Hypothalamus (tissue), 51 donors: ENCODE measurements at places on chromosomes 1 and 21.

GRCh38 chr1:112464501-112464900 lies 44.3 kb upstream of the WNT2B start:
- no peak for DNase-seq

DNA sequence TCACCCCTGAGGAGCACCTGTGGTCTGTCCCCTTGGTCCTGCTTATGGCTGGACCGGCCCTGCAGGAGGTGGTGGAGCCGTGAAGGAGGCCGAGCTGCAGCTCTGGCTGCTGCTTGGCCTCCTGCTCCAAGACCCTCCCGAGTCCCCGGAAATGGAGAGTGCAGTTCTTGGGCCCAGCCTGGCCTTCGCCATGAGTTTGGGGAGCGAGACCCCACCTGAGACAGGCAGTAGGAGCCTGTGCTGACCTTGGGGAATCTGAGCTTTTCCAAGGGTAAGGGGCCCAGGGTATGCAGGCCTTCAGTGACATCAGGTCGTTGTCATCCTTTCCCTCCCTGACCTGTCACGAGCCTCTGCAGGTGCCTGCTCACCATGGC lies 14.1 kb downstream of the TMEM201 start:
- DNase-seq = no peak

- DNase-seq = no peak
Measured at GRCh38 chr1:71312545-71312944, 231.7 kb upstream of the ZRANB2 start.

GRCh38 chr1:208607616-208608015 lies 363.4 kb upstream of the PLXNA2 start:
- no peak for DNase-seq

DNA sequence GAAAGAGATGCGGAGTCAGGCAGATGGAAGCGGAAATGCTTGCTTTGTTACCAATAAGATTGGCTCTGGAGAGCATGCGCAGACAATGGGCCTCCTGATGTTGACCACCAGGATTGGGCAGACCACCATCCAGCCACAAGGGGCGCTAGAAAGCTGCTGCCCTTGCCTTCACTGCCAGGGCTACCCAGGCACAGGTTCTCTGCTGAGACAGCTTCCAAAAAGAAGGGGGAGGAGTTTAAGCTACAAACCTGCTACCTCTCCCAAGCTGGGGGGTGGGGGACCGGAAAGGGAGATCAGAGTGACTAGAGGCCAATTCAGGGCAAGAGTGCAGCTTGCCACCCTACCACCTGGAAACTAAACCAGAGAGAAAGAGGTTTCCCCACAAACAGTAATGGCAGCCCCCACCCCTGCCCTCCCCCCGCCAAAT lies 369.7 kb downstream of the RRAGC start:
- no peak for DNase-seq

GRCh38 chr1:205568469-205569361 lies 63.1 kb downstream of the ELK4 start:
- DNase-seq = no peak

DNA sequence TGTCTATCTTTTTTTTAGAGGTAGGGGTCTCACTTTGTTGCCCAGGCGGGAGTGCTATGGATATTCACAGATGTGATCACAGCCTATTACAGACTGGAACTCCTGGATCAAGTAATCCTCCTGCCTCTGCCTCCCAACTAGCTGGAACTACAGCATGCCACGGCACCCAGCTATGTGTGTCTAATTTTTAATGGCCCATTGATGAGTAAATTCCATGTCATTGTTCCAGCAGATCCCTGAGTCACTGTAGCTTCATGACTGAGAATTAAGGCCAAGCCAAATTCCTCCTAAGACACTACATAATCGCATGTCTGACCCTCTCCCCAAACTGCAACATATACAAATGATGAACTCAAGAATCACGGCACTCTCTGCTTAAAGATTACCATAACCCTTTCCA lies 84.2 kb upstream of the RGS2 start:
- DNase-seq = no peak

- DNase-seq = no peak
Measured at GRCh38 chr1:199811163-199811562, 216.3 kb upstream of the NR5A2 start.

DNA sequence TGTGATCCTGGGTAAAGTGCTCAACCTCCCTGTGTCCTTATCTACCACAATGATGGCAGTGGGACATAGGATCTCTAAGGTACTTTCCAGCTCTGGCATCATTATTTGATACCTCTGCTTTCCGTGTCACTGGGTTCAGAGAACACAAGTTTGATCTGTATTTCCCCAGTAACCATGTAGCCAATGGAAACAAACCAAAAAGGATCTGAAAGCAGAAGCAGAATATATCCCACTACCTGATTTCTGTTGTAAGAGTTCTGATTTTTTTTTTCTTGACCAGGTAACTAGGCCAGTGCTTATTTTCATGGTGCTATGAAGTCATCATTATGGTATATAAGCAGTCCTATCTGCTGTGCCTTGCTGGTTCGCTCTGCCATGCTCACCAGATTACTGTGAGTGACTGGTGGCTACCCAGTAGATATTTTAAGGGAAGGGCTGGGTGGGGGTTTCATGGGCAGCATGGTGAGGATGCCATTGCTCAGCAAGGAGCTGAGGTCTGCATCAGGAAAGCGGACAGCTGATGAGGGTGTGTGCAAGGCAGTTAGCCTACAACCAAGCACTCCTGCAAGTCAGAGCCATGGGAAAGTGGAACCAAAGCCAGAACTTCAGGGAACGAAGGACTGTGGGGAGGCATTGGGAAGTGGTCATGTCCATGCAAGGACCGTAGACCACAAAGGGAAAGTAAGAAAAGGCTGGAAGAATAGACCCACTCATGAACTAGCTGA lies 104.9 kb upstream of the EDEM3 start:
- DNase-seq = no peak

GRCh38 chr1:119160866-119161265 lies 20.4 kb upstream of the WARS2 start:
- DNase-seq = no peak

GRCh38 chr1:229843627-229844238 lies 217.7 kb downstream of the URB2 start:
- DNase-seq = no peak

DNA sequence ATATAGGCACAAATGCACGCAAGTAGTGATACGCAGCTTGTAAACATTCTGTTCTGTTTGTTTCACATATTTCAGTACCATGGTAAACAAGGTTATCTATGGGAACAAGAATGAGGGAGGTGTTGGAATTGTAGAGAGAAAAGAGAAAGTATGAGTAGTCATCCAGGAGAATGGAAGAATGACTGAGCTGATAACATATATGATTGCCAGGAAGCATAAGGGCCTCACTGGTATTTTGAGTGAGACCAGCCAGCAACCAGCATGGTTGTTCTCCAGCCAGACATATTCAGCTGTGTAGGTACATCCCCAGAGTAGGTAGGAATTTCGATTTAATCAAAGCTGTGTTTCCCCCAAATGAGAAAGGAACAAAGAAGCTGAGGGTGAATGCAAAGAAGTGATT lies 58.9 kb upstream of the ARTN start:
- DNase-seq = no peak

DNA sequence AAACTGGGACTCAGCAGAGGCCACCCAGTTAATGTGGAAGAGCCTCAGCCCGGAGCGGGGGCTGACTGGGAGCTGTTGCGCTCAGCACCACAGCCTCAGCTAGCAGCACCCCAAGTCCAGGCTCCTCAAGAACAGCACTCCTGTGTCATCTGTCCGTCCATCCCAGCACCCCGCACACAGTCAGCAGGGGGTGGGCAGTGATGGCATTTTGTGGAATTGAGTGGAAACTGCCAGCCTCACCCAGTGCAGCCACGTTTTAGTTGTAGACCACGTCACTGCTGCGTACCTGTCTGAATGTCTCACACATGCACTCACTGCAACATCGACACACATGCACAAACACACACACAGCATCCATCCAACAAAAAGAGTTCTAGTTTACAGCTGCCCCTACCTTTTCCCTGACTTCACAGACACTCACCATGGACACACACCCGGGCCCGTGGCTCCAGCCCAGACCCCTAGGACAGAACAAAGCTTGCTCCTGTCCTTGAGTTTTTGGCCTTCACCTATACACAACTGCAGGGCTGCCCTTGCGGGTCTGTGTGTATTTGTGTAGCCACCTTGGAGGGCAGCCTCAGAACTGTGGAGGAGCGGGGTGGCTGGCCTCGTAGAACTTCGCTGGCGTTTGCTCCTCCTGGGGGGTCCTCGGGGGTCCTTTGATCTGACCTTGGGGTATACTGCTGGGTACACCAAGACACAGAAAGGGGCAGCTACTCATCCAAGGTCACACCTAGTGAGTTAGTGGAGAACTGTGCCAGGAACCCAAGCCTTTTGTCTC lies 5.2 kb downstream of the KCNQ4 start:
- DNase-seq = no peak

DNA sequence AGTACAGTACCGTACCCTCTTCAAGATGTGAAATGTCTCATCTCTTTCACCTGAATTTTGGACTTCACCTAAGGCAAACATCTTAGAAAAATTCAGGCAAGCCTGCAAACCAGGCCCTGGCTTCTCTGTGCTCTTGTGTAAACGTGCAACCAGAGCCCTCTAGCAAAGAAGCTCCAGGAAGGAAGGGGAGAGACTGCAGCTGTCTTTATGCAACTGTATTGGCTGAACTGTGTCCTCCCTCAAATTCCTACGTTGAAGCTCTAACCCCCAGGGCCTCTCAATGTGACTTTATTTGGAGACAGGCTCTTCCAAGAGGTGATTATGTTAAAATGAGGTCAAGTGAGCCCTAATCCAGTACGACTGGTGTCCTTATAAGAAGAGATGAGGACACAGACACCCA lies 60.3 kb downstream of the SLC45A1 start:
- DNase-seq = no peak

GRCh38 chr1:233375653-233376052 lies 48.1 kb downstream of the MAP3K21 start:
- DNase-seq = no peak

DNA sequence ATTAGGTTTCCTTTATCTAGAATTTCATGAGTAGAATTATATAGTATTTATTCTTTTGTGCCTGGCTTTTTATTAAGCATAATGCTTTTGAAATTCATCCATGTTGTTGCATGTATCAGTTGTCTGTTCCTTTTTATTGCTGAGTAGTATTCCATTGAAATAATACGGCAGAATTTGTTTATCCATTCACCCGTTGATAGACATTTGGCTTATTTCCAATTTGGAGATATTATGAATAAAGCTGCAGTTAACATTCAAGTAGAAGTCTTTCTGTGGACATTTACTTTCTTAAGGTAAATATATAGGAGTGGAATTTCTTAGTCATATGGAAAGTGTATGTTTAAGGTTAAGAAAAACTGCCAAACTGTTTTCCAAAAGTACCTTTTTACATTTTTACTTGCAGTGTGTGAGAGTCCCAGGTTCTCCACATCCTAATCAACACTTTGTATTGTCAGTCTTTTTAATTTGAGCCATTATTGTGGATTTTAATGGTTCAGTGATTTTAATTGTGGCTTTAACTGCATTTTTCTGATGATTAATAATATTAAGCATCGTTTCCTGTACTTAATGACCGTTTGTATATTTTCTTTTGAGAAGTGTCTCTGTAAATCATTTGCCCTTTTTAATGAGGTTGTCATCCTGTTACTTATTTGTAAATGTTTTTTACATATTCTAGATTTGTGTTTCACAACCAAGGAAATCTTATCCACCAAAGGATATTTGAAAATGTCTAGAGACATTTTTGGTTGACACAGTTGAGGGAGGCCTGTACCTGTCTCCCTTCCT lies 22.7 kb downstream of the KCTD3 start:
- no peak for DNase-seq

DNA sequence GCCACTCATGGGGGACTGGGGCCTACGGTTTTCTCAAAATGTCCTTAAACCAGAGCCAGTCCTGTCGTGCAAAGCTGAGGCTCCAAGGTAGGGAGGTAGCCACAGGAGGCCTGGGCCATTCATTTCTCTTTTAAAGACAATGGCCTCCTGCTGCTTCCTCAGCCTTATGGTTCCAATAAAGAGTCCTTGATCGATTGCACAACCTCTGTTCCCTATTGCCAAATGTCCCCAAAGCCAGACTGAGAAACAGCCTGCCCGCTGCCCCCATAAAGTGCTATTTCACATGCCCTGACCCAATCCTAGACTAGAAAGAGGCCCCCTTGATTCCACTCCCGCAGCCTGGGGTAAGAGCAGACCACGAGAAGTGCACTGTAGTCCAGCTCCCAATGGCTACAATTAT lies 166.7 kb downstream of the CLIC6 start:
- DNase-seq = no peak

DNA sequence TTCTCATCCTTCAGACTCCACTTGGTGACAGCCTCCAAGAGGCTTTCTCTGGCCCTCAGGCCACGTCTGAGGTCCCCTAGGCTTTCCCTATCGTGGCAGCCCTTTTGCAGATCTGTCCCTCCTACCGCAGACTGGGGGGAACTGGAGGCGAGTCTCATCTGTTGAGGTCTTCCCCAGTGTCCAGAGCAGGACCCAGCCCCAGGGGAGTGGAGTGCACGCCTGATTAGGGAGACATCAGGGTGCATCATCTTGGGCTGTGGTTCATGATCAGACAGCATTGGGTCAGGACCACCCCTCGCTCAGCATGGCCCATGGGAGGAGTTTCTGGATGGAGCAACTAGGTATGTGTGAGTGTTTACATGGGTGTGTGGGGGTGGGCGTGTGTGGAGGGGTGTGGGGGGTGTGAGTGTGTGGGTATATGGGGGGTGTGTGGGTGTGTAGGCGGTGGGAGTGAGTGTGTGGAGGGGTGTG lies 8.5 kb upstream of the MATN1 start:
- DNase-seq = no peak

- no peak for DNase-seq
Measured at GRCh38 chr1:64173336-64173940, 30.0 kb upstream of the UBE2U start.

DNA sequence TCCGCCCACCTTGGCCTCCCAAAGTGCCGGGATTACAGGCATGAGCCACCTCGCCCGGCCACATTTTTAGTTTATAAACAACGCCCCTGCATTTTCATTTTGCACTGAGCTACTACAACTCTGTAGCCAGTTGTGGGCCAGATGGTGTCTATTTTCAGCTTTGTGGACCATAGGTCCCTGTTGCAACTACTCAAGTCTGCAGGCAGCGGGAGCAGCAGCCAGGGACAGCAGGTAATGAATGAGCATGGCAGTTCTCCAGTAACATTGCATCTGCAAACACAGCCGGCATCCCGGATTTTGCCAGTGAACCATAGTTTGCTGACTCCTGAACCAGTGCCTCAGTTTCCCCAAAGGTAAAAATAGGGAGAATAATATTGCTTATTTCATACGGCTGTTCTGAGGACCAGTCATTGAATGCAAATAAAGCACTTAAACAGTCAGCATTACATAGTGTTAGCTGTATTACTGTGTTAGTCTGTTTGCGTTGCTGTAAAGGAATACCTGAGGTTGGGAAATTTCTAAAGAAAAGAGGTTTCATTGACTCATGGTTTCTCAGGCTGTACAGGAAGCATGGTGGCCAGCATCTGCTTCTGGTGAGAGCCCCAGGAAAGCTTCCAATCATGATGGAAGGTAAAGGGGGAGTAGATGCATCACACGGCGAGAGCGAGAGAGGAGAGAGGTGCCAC lies 65.5 kb upstream of the SLC45A1 start:
- no peak for DNase-seq

GRCh38 chr1:157652859-157653493 lies 47.6 kb downstream of the FCRL3 start:
- no peak for DNase-seq
